Prostate gland (tissue), 2 donors: ENCODE measurements at places on chromosomes 7 and 10.

DNA sequence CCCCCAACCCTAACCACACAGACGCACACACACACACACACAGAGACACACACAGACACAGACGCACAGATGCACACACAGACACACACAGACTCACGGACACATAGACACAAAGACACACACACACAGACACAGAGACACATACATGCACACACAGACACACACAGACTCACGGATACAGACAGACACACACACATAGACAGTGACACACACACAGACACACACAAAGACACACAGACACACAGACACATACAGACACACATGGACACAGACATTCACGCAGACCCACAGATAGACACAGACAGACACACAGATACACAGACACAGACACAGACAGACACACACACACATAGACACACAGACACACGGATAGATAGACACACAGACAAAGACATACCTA, 2.1 kb downstream of the CALML5 start:
- DNase-seq, result no peak

DNA sequence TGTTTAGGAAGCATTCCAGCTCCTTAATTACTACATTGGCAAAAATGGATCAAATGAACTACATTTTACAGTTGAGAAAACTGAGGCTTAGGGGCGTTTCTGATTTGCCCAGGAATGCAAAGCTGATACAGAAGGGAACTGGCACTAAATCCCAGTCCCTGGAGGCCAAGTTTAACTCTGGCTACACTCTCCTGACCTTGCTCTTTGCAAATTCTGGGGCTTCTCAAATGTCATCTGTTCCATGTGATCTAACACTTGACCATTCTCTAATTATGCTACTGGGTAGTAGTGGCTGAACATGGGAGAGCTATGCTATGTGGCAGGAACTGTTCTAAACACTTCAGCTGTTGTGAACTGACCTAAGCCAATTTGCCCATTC, 11.3 kb upstream of the HABP2 start:
- DNase-seq, result no peak

DNA sequence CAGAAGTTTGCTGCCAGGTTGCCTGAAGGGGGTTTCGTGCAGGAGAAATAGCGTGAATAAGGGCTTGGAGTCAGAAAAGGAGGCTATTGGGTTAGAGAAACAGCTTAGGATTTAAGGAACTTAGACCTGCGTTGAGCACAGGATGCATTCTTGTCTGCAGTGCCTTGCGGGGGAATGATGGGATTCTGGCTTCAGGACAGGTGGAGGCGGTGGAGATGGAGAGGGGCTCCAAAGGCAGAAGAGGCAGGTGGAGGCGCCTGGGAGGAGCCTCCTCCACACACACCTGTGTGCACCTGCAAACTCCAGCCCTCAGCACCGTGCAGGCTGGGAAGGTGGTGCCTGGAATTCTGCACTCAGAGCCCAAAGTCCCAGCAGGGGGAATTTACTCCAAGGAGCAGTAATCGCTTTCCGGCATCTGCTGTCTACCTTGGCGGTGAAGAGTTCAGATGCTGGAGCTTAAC, 1.8 kb downstream of the CLIP2 start:
- no peak for DNase-seq

- peak; percentile 24 for DNase-seq
These were observed 765 bp downstream of the SLC25A40 start for GRCh38 chr7:87875151-87876039.

DNA sequence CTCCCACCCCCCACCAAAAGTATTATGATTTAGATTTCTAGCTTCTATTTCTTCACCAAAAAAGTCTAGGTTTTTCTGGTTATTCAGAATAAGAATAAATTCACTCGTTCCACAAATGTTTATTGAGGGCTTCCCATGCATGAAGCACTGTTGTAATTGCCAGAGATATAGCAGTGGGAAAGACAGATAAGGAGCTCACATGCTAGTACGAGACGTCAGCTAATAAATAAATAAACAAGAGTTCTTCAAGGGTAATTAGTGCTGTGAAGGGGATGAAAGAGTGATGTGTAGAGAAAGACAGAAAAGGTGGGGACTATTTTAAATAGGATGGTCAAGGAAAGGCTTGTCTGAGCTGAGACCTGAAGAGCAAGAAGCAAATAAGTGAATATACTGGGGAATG, 38.1 kb upstream of the SEPTIN7 start:
- DNase-seq, result no peak

DNA sequence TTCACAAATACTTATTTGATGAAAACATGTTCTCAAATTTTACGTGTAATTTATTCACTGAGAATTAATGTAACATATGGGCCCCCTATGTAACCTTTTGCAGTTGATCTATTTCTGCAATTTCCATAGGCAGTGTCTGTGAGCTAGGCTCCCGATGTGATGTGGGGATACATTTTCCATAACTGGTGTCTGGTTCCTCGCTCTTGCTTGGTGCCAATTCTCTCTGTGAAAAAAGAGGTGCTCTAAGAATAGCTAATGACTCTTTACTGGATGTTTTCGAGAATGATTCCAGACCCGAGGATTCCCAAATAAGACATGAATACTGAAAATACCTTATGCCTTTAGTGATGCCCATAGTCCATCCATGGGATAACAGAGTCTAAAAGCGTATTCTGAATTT, 286.7 kb upstream of the FZD8 start:
- no peak for DNase-seq

- DNase-seq, result no peak
These were observed 887 bp downstream of the COL13A1 start for GRCh38 chr10:69802424-69803161.

- DNase-seq, result no peak
These were observed 24.1 kb downstream of the OAT start for GRCh38 chr10:124394583-124394982.

- no peak for DNase-seq
These were observed 62.5 kb downstream of the MCU start for GRCh38 chr10:72754275-72755032.

DNA sequence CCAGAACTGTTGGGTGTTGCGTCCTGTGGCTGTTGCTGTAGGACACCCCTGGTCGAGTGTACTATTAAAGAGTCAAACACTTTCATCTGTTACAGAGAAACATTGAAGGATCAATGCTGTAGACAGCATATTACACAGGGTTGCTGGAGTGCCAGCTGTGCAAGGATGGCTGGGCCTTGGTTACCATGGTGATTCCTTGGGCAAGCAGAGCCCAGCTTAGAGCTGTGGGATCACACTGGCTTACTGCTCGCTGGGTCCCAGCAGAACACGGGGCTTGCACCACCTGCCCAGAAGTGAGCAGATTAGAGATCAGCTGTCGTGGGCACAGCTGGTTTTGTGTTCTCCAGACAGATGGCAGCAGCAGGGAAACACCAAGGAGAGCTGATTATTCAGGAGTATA, 76.0 kb downstream of the GPR141 start:
- no peak for DNase-seq

- DNase-seq, result no peak
These were observed 21.5 kb downstream of the ASB13 start for GRCh38 chr10:5644930-5645329.

- DNase-seq, result no peak
These were observed 7.4 kb upstream of the CYCS start for GRCh38 chr7:25132430-25132829.

DNA sequence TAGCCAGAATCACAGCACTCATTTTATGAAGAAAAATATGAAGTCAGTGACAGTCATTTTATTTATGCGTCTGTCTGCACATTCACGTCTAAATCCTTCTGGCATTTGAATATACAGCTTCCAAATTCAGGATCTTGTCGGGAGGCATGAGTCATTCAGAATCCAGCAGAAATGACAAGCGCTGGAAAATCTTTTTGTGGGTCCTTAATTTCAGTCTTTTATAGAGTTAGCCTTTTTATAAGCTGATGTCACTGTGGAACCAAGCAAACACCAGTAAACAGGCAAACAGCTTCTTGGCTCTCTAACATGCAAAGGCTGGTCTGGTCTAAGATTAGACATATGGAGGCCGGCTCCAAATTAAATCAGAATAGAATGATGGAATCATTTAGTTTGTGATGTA, 388.2 kb upstream of the TEX47 start:
- no peak for DNase-seq

- no peak for DNase-seq
These were observed 28.3 kb upstream of the FRMD4A start for GRCh38 chr10:14358886-14359573.

- no peak for DNase-seq
These were observed 81.1 kb upstream of the STEAP1B start for GRCh38 chr7:22581099-22581498.
